Cardiac fibroblast (primary cell): ENCODE measurements at places on chromosomes 11 and 22.

DNA sequence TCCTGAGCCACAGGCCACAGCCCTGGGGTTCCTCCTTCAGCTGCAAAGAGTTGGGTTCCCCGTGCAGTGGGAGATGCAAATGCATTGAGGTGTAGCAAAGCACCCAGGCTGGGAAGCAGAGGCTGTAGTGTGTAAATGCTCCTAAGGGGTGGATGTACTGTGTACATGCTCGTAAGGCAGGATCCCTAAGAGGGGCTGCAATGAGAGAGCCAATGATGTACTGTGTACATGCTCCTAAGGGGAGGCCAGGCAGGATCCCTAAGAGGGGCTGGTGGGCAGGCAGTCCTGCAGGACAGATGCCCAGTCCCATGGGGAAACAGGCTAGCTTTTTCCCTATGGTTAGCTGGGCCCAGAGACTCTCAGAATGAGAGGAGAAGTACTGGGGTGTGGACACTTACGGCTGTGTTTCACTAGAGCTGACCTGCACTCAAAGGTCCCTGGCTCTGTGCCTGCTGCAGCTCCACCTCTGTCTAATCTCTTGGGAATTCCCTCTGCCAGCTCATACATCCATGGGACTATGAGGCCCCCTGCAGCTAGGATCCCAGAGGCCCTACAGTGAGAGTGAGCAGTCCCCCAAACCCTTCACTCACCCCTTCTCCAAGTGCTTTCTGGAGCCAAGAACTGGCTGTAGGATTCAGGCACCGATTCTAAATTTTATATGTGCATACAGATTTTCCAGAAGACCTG lies 261.9 kb upstream of the LUZP2 start:
- DNase-seq: peak; percentile 13

DNA sequence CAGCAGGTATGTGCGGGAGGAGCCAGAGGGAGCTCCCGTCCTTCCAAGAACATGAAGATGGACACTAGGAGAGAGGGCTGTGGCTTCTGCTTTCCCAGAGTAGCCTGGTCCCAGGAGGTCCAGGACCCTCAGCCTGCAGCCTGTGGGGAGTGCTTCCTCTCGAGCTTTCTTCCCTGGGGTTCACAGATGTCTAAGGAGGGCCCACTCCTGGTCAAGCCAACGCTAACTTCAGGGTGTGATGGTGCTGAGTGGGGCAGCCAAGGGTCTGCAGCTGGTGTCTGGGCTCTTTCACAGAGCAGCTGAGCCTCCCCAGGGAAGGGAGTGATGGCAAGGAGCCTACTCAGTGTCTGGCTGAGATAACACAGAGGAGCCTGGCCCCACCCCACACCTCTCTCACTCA lies 3.3 kb downstream of the POU2F3 start:
- DNase-seq: no peak

- DNase-seq: no peak
Measured at GRCh38 chr11:134589129-134589528, 177.1 kb upstream of the B3GAT1 start.

DNA sequence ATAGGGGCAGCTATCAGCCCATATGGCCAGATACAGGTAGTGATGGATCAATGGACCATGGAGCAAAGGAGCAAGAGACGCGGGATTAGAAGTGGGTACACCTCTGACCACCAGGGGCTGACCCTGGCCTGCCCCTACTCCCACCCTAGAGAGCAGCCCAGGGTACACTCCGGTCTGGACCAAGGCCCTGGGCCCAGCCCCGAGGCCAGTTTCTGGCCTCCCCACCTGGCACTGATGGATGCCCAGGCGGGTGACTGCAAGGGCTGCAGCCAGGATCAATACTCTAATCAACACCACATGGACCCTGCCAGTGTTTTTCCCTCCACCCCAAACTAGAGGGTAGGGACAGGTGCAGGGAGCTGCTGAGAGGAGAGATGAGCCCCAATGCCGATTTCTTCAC lies 74.1 kb upstream of the NECTIN1 start:
- no peak for DNase-seq

DNA sequence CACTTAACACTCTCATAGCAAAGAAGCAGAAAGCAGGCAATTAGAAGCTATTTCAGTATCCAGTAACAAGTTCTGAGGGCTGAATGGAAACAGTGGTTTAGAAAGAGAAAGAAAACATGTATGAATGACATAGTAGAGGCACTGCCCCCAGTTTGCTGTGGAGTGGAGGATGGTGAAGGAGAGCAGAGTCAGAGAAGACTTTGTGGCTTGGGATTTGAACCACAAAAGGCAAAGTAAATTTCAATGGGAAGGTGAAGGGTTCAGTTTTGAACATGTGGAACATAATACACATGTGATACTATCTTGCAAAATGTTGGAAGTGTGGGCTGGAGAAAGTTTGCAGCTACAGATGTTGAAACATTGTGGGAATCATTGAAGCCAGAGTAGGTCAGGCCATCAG lies 81.4 kb downstream of the SNX19 start:
- no peak for DNase-seq

GRCh38 chr22:46175631-46176030 lies 25.3 kb downstream of the PPARA start:
- peak; percentile 89 for DNase-seq

DNA sequence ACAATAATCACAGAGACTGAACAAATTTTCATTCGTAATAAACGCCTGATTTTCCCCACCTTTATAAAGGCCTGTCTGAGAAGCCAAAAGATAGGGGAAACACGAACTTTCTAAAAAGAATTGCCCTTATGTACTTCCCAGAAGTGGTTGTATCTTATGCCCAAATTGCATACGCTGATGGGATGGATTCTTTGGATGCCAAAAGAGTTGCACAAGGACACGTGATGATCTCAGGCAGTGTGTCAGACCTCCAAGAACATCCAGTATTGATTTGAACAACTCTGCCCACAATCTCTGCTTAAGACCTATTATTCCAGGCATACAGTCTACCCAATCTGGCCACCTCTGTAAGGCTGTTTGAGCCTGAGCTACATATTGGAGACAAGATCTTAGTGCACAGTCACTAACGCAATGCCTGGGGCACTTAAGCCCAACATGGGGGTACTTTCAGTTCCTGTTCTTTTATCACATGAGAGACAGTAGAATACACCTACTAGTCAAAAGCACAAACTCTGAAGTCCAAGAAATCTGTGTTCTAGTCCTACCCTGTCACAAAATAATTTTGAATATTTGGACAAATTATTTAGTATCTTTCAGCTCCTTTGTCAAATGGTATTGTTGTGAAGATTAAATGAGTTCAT lies 38.9 kb downstream of the OR10A6 start:
- DNase-seq: peak; percentile 75
